ENCODE measurements at places on chromosomes 2 and 18.

GRCh38 chr2:52821631-52822030, 946.0 kb upstream of the CHAC2 start:
- no peak for DNase-seq

DNA sequence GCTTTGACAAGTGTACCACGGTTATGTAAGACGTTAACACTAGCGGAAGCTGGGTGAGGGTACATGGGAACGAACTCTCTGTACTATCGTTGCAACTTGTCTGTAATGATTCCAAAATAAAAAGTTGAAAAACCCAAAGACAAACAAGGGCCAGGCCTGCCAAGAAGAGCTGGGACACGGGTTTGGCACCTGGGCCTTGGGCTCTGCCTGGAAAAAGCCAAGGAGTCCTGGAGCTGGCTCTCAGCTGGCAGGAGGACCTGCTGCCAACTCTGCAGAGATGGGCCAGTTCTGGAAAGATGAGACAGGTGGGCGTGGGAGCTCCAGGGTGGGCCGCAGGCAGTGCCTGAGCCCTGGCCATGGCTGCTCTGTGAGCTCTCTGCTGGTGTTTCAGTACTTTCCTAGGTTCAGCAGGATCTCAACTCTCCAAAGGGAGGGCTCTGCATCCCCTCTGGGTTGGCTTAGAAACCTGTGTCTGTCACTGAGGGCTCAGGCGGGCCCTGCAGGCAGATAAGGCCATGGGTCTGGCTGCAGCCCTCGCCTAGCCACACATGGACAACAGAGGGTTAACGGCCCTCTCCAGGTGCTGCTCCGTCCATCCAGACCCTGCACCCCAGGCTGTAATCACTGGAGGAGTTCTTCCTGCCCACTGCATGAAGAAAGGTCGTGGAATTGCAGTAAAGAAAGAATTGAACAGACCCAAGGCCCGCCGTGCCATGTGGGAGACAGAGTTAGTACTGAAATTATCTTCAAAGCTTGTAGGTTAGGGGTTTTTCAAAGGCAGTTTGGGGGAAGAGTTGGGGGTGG, 89.9 kb downstream of the RHOB start:
- no peak for DNase-seq

GRCh38 chr2:105338020-105338385, 663 bp downstream of the C2orf49 start:
- no peak for DNase-seq

DNA sequence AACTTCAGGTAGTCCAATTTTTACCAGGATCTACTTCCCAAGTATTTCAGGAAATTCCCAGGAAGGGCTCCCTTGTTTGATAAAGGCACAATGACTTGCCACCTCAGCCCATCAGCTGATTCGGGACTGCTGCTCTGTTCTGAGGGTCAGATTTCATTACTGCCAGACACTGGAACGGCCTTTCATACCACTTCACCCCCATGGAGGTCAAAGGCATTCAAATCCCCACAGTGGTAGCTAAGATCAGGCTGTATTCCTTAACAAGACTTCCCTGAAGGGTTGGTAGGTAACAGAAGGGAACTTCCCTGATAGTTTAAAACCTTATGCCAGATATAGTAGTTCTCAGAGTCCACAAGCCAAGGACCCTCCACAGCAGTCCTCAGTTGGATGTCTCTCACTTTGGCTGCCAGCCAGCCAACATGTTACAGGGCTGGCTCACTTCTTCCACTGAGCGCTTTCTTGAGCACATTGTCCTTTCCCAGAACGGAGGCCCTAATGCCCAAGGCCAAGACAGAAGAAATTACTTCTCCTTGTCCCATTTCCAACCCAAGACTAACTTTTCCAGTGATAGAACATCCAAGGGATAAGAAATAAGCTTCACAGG, 40.0 kb upstream of the GLS start:
- no peak for DNase-seq

DNA sequence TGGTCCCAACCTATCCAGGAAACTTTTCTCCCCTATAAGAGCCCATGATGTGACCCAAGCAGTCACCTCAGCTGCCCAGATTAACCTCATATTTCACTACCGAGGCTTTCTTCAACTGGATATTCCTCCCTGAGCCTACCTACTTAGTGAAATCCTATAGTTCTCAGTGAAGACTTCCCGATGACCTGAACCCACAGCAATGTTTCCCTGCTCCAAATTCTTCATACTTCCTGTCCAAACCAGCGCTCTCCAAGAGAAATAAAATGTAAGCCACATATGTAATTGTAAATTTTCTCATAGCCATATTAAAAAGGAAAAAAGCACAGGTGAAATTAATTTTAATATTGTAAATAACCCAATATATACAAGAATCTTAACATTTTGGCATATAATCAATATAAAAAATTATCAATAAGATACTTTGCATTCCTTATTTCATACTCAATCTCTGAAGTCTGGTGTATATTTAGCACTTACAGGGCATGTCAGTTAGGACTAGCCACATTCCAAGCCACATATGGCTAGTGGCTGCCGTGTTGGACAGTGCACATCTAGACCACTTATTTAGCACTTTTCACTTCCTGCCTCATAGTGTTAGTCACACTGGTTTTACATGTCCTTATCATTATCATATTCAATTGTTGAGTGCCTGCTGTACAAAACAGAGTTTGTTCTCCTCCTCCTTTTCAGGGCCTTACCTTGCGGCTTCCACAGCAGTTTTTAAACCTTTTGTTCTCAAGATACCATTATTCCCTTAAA, 1.9 kb upstream of the STAT4 start:
- DNase-seq, result no peak

Data from activated CD8-positive, alpha-beta memory T cell treated with anti-CD3 and anti-CD28 coated beads for 4 hours (primary cell).